RWPE2 (cell line): ENCODE measurements at places on chromosomes 7 and 10.
A peak's percentile ranks its signal among the peaks of the same experiment; 100 is the strongest.

DNA sequence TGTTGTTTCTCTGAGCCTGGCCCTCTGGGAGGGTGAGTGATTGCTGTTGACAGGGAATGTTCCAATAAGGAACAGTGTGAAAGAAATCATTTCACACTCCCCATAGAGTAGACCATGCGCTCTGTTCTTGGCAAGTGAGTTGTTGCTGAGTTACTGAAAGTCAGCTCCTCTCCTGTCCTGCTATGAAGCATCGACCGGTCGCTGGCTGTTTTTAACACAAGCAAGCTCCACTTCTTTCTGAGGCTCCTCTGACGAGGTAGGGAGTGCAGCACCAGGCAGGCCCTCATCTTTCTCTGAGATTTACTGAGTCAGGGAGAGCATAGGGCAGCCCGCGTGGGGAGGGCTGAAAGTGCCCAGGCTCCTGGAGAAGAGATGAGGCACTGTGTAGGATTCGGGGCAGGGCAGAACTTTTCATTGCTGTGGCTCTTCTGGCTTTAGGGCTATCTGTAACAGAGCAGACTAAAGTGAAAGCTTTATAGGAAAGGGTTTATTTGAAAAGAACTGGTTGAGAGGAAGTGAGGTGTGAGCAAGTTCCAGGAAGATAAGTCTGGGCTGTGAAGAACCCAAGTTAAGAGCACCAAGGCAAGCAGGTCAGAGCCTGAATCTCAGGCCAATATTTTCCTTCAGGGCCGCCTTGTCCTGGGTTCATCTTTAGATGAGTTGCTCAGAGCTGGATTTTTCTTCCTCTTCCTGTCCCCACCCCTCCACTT is 332.2 kb downstream of the CCSER2 start:
- no peaks in the 10 kb centered on the region for H3K27me3 ChIP-seq
- no peak overlapping the region for H3K4me3 ChIP-seq
- no peak for DNase-seq

DNA sequence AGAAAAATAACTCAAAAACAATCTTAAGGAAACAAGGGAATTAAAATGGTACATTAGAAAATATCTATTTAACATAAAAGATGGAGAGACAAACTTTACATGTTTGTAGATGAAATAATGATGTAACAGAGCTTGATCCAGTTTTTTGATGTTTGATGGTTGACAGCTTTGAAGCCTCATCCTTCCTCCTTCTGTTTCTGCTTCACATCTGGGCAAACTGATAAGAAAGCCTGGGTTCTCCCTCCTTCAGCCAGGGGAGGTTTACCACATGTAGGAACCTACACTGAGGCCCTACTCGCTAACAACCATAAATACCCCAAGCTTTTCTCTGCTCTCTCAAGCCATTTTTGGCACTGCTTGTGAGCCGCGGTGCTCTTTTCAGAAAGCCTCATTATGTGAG is 82.8 kb upstream of the ZNF32 start:
- H3K4me1 ChIP-seq: no peaks in the 10 kb centered on the region
- no peaks in the 10 kb centered on the region for H3K36me3 ChIP-seq
- H3K4me3 ChIP-seq: no peak overlapping the region

- no peak for DNase-seq
- no peak overlapping the region for H3K27ac ChIP-seq
- peak overlapping the region; percentile 38 for H3K4me3 ChIP-seq
- H3K36me3 ChIP-seq: no peaks in the 10 kb centered on the region
- peaks cover 7% of the 10 kb centered on the region for H3K4me1 ChIP-seq
These were observed 4.9 kb upstream of the MEST start for GRCh38 chr7:130486954-130487436.

GRCh38 chr10:15197276-15197675 is 28.8 kb upstream of the NMT2 start:
- no peak overlapping the region for H3K27ac ChIP-seq
- H3K36me3 ChIP-seq: no peaks in the 10 kb centered on the region
- DNase-seq: no peak
- peaks cover 29% of the 10 kb centered on the region for H3K4me1 ChIP-seq

DNA sequence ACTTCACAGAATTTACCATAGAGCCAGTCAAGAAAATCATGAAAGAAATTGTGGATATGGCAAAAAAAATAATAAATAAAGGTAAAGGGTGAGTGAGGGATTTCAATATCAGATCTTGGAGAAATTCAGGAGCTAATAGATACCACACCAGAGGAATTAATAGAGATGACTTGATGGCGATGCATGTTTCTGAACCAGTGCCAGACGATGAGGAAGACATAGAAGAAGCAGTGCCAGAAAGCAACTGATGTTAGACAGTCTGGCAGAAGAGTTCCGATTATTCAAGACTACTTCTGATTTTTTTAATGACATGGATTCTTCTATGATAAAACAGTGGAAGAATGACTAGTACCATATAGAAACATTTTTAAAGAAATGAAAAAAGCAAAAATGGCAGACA is 314.7 kb downstream of the BICC1 start:
- H3K4me1 ChIP-seq: no peaks in the 10 kb centered on the region
- no peaks in the 10 kb centered on the region for H3K27me3 ChIP-seq
- H3K36me3 ChIP-seq: no peaks in the 10 kb centered on the region
- DNase-seq: no peak

DNA sequence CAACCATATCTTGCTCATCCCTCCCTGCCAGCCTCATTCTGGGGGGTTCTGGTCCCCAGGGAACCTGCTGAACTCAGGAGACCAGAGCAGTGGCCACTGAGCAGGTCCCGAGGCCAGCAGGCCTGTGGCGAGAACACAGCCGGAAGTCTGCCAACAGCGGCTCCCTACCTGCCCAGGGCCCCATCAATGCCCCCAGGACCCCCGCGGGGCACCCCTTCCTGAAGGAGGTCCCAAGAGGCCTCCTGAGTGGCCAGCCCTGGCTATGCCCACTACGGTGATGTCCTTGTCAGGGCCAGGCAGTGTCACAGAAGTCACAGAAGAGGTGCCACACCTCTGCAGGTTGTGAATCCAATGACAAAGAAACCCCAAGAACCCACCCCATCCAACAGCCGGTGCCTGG is 58.9 kb downstream of the CAMK2B start:
- H3K4me1 ChIP-seq: peaks cover 28% of the 10 kb centered on the region
- no peak overlapping the region for H3K27ac ChIP-seq
- H3K4me3 ChIP-seq: no peak overlapping the region
- H3K27me3 ChIP-seq: no peaks in the 10 kb centered on the region
- no peak for DNase-seq

- peak; percentile 57 for DNase-seq
- peaks cover 68% of the 10 kb centered on the region for H3K27me3 ChIP-seq
- H3K4me3 ChIP-seq: peak within 1 kb of the TSS; percentile 37
These were observed at the start of gene PLXDC2 for GRCh38 chr10:19816411-19817230. TSS of gene PLXDC2 (plus strand) at chr10:19816432.

DNA sequence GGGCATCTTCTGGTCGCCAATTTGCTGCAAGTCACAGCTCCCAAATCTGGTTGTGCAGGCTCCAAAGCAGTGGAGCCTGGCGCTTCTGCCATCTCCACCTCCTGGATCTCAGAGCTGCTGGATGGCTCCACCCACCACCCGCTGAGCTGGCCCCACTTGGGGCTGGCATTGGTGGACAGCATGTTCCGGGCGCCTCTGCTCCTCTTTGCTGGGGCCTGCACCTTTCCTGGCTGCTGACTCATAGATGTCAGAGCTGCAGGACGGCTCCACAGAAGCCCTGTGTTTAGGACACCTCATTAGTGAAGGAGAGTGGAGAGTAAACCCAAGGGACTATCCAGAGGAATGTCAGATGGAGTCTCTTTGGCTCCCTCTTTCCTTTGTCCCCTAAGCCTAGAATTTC is 27.4 kb downstream of the MAPK8 start:
- H3K27ac ChIP-seq: peak overlapping the region; percentile 7
- DNase-seq: peak; percentile 83
- H3K36me3 ChIP-seq: peaks cover 5% of the 10 kb centered on the region; the same call in 1 of the 2 replicates
- H3K4me3 ChIP-seq: no peak overlapping the region
- H3K4me1 ChIP-seq: peaks cover 11% of the 10 kb centered on the region

DNA sequence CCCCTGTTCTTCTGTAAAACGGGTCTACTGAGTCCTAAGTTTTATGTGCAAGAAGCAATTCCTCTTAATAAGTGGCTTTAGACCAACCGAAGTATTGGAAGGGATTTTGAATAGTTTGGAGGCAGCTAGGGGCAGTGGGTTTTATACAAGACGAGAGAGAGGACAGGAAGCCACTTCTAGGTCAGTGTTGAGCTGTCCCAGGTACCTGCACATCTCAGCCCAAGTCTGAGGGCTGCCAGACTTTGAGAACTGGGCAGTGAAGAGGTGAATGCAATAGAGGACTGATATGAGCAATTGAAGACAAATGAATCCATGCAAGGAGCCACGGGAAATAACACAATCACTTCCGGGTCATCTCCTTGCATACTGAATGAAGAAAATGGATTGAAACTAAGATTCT is 273.5 kb downstream of the KLF6 start:
- no peaks in the 10 kb centered on the region for H3K27me3 ChIP-seq
- no peaks in the 10 kb centered on the region for H3K4me1 ChIP-seq
- H3K4me3 ChIP-seq: no peak overlapping the region
- H3K27ac ChIP-seq: no peak overlapping the region
- H3K36me3 ChIP-seq: no peaks in the 10 kb centered on the region

DNA sequence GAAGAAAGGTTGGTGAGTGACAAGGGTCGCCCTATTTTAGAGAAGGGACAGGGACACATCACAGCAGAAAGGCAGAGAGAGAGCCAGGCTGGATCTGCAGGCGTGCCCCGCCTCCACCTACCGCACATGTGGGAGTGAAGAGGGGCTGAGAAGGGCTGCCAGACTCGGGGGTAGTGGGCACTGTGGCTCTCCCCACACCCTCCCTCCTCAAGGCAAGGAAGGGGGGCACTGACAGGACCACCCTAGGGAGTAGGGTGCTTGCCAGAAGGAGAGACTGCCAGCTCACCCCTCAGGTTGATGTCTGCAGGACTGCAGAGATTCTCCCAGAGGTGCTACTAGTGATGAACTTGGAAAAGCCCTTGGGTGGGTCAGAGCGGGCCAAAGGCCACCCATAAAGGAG is 62.8 kb upstream of the ZRANB1 start:
- no peak overlapping the region for H3K27ac ChIP-seq
- no peak for DNase-seq
- H3K36me3 ChIP-seq: no peaks in the 10 kb centered on the region
- no peaks in the 10 kb centered on the region for H3K27me3 ChIP-seq

- no peak overlapping the region for H3K27ac ChIP-seq
- no peak overlapping the region for H3K4me3 ChIP-seq
- peaks cover 10% of the 10 kb centered on the region for H3K4me1 ChIP-seq
These were observed 41.0 kb upstream of the AMPH start for GRCh38 chr7:38671911-38672905.

- H3K27ac ChIP-seq: no peak overlapping the region
- H3K36me3 ChIP-seq: peaks cover 61% of the 10 kb centered on the region
- no peak overlapping the region for H3K4me3 ChIP-seq
- no peak for DNase-seq
- no peaks in the 10 kb centered on the region for H3K27me3 ChIP-seq
- peaks cover 10% of the 10 kb centered on the region for H3K4me1 ChIP-seq
These were observed 70.6 kb downstream of the MET start for GRCh38 chr7:116742641-116743040.

DNA sequence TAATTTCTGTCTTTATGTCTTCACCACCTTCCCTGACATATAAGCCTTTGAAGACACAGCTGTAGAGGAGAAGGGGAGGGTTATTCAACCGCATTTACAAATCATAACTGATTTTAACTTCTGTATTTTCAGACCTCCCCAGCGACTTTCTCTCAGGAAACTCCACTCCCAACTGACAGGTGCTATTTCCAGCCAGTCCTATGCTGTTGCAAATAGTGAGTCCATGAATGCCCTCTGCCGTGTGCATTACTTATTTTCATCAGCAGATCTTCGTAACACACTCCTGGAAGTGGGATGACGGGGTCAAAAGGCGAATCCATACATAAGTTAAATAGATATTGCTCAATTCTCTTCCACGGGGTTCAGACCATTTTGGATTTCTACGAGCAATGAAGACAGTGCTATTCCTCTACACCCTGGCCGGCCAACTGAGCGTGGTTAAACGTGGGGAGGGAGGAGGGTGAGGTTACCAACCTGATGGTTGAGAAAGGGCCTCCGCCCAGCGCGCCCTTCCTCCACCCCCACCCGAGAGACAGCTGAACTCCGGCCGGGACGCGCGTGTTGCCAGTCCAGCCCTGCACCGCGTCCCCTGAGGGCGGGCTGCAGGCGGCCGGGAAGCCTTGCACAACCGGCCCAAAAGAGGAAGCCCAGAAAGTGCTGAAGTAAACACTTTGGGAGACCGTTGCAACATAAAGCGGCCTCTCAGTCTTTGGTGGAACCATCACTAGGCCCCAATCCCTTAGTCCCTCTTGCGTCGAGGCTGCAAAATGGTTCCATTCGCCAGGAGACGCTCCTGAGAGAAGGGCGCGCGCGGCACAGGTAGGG is at the start of gene APBB1IP:
Gene APBB1IP, plus strand, starts transcription at position 705 of the 825 bp plus-strand sequence. CDS start 53,986 bp downstream, outside the sequence.
- no peaks in the 10 kb centered on the region for H3K4me1 ChIP-seq
- no peaks in the 10 kb centered on the region for H3K36me3 ChIP-seq
- no peak within 1 kb of the TSS for H3K27ac ChIP-seq
- no peak within 1 kb of the TSS for H3K4me3 ChIP-seq
- DNase-seq: no peak
